Substantia nigra (tissue), 51 donors: ENCODE measurements at places on chromosomes 7 and 10.

GRCh38 chr7:100444311-100445278, 8.3 kb upstream of the PPP1R35 start:
- no peak for DNase-seq

GRCh38 chr10:9807846-9808245, 1209.8 kb upstream of the CELF2 start:
- no peak for DNase-seq

- DNase-seq, result no peak
Measured at GRCh38 chr7:93279541-93279940, 47.4 kb downstream of the VPS50 start.

DNA sequence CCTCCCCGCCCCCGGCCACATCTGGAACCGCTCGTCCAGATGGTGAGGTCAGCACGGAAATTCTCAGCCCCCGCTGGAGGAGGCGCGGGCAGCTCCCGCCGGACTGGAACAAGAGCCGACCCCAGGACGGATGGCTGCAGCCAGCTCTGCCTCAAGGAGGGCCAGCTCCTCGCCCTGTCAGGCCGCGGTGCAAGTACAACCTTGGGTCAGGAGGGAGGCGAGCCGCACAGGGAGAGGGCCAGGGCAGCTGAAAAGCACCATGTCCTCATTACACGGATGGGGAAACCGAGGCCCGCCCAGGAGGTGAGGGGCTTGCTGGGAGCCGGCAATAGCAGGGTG, 3.8 kb upstream of the GRIFIN start:
- no peak for DNase-seq

DNA sequence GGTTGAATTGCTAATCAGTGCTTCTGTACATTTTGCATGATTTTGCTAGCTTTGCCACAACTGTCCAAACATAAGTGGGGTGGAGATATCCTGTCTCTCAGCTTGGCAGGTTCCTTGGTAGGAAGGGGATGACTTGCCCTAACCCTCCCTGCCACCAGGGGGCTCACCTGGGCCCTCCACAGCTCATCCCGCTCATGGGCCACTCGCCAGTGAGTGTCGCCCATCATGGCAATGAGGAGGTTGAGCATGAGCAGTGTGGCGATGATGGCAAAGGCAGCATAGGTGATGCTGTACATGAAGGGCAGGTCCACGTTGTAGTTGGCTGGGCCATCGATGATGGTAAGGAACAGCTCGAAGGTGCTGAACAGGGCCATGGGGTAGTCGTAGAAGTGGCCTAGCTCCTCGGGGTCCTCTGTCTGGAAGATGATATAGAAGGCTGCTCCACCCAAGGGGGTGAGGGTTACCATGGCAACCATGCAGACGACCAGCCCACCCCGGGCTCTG, 12.2 kb downstream of the TRPV6 start:
- DNase-seq, result no peak

DNA sequence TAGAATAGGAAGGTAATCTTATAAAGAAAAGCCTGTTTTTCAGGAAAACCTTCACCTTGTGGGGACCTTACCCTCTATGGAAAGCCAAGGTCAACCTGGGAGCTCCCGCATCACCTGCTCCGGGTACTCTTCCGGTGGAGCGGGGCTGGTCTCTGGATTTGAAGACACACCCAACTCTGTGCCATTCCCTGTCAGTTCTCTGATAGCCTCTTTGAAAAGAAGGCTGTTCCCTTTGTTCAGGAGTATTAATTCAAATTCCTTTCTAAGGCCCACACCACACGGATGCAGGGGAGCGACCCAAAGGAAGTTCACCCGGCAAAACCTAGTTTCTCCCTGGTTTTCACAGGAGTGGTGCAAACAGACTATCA, 10.7 kb downstream of the CTBP2 start:
- no peak for DNase-seq

DNA sequence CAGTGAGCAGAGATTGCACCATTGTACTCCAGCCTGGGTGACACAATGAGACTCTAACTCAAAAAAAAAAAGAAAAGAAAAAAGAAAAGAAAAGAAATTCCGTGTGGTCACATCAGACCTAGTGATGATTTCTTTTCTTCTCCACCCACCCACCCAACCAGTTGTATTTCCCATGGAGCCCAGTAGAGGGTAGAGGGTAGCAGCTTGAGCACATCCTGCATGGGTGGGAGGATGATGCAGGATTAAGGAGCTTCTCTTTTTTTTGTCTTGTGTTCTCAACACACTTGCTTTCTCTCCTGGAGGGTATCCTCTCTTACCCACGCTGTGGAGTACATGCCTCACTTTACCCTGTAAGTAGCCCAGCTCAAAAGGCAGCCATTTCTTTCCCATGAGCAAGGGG, 118.6 kb upstream of the CARD11 start:
- DNase-seq, result no peak

DNA sequence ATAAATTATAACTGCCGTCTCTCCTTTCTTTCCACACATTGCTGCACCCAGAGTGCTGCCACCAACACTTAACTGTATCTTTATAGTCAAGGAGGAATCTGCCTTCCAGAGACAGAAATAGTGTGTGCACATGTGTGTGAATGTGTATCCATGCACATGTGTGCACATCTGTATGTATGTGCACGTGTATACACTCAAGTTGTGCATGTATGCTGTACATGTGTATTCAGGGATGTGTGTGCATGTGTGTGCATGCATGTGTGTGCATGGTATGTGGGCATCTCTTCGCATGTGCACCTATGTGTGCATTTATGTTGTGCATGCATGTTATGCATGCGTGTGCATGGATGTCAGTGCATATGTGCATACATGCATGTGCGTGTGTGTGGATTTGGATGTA, 253.3 kb downstream of the KLF6 start:
- DNase-seq, result no peak

GRCh38 chr10:12501841-12502525, 152.6 kb downstream of the CAMK1D start:
- DNase-seq, result no peak

DNA sequence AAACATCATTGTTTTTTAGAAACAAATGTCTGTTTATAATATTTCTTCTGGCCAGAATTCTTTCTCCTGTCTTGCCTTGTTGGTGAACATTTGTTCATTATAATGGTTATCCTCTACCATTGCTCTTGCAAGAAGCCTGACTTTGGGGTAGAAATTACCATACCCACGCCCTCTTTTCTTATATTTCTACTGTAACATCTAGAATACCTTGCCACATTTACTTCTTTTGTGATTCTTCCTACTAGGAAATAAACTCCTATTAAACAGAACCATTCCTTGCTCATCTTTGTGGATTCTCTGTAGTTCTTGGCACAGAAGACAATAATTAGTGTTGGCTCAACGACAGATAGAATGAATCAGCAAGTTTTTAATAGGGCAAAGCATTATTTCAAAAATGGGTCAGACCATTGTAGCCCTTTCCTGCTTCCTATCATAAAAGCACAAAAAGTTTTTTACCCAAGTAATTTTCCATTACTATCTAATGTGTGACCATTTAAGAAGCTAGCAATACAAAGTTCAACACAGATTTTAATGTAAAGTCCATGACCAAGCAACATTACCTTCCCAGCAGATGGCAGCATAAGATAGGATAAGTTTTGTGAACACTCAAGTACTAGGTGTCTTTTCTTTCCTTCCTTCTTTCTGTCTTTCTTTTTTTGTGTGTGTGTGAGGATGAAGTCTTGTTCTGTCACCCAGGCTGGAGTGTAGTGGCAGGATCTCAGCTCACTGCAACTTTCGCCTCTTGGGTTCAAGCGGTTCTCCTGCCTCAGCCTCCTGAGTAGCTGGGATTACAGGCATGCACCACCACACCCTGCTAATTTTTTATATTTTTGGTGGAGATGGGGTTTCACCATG, 270.4 kb downstream of the HGF start:
- DNase-seq, result no peak

DNA sequence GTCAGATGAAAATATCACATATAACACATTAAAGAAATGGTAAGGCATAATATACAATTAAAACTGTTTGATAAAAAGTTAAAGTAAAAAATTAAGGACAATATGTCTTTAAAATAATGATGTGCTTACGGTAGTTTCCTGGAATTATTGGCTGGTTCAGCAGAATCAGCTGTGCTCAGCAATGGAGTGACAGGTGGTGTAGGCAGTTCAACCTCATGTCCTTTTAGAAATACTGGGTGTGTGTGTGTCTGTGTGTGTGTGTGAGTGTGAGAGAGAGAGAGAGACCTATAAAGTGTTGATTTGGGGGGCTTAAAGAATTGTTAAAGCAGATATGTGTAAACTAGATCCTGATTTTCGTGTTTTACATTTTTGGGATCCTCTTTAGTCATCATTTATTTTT, 141.2 kb downstream of the ADAM22 start:
- DNase-seq, result no peak

- DNase-seq, result no peak
Measured at GRCh38 chr10:17607603-17608332, 9.4 kb downstream of the HACD1 start.
